ENCODE measurements at places on chromosomes 5 and 9.

DNA sequence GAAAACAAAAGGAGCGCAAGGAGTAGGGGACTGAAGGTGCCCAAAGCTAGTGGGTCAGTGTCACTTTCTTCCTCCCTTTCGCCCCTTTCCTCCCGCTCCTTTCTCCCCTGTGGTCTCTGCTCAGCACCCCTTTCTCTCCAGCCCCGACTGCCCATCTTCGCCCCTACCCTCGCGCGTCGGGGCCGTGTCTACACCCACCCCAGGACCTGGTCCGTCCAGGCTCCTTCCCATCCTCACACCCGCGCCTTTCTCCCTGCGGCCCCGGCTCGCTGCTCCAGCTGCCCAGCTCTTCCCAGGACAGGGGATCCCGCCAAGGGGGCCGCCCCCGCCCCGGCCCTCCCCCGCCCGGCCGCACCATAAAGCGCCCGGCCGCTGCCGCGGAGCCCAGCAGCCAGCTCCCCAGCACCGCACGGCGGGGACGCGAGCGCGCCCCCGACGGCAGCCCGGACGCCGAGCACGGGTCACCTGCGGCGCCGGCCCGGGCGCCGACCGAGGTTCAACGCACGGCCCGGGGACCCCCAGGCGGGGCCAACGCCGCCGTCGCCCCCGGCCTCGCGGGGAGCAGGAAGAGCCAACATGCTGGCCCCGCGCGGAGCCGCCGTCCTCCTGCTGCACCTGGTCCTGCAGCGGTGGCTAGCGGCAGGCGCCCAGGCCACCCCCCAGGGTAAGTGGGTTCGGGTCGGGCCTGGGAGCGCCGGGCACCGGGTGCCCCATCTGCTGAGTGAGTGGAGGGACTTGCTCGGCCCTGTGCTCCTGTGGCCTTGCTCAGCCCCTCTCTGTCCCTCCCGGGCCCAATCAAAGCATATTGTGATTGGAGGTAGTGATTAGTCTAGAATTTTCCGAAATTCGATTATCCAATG lies at the start of gene THBS4:
Gene THBS4 (plus strand): TSS at position 387 of the 860 bp plus-strand sequence. CDS start 190 bp downstream, at position 577.
- peak; percentile 45 for DNase-seq

- DNase-seq, result no peak
Observed at GRCh38 chr5:90305041-90305720, 104.4 kb downstream of the CETN3 start.

GRCh38 chr5:51652980-51653379 lies 269.7 kb downstream of the ISL1 start:
- no peak for DNase-seq

GRCh38 chr5:117266280-117266679 lies 691.7 kb upstream of the SEMA6A start:
- DNase-seq, result no peak

DNA sequence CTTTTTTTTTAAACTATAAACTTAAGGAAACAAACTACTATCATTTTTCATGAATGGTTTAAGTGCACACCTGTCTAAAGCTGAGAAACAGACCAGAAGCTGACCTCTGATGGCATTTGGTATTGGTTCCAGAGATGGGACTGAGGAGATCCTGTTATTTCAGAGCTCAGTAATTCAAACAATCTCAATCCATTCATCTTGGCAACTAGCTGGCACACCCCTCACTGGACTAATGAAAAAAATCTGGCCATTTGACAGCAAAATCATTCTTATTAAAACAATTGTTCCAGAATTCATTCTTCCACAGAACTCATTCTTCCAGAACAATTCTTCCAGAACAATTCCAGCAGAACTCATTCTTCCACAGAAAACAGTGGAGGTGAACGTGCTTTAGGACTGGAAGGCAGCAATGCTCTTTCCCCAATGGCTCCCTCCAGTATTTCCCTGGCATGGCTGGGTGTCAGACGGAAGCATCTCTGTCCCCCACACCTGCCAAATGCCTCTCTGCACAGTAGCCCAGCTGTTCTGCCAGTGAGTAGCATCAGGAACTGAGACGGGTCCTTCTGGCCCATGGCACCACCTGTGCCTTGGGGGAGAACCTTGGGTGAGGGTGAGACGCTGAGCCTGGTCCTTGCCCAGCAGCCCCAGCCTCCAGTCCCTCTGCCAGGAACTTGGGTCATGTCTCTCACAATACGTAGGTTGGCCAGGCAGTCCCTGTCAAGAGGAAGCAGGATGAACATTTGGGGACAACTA lies 87.5 kb upstream of the EQTN start:
- no peak for DNase-seq

- DNase-seq, result no peak
Observed at GRCh38 chr5:140168371-140168770, 6.6 kb upstream of the CYSTM1 start.

DNA sequence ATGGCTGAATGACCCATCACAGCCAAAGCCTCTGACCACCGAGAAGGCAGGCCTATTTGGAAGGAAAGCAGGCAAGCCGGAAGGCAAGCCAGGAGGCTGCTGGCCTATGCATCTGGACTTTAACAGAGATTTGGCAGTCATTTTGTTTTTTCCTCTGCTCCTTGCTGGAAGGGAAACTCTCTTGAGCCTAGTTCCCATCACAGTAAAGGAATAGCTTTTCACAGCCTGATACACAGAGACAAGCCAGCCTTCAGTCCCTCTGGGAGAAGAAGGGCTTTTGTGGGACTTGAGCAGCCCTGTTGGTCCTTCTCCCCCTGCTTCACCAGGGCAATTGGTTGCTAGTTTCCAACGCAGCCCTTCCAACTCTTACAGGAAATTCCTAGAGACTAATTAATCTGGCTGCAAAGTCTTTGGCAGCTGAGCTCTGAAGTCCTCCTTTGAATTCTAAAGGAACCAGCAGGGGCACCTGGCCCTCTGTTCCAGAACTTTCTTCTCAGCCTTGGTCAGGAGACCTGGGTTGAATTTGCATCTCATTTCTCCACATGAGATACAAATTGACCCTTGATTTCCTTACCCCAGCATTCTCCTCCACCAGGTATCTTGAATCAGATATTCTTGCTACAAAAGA lies 157.3 kb upstream of the EPB41L4A start:
- no peak for DNase-seq

DNA sequence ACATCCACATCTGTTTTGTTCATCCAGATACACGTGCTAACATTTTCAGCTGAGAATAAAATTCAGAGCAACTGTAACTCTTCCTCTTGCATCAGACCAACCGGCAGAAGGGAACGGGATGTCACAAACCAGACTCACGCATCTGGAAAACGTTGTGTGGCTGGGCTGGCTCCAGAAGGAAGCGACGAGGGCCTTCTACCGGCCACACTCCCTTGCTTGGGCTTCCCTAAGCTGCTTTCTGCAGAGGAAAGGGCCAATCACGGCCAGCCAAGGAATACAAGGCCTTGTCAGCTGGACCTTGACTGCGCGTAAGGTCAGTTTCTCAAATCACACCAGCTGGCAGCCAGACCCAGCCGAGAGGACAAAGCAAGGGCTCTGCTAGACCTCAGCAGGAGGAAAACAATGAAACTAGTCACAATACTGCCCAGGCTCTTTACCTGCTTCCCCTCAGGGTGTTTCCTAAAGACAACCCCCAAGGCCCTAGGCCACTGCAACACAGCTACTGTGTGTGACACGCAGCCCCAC lies 106.1 kb downstream of the THBS4 start:
- peak; percentile 60 for DNase-seq

- no peak for DNase-seq
Observed at GRCh38 chr5:98698359-98698758, 75.1 kb upstream of the RGMB start.

GRCh38 chr5:153157156-153157555 lies 333.3 kb upstream of the GRIA1 start:
- DNase-seq, result no peak

- no peak for DNase-seq
Observed at GRCh38 chr5:308672-309271, 12.7 kb upstream of the AHRR start.

GRCh38 chr9:125888211-125888610 lies 141.0 kb downstream of the PBX3 start:
- no peak for DNase-seq

GRCh38 chr5:92181656-92182055 lies 798.5 kb upstream of the ARRDC3 start:
- DNase-seq, result no peak

GRCh38 chr9:72680593-72681282 lies 159.3 kb downstream of the TMC1 start:
- DNase-seq, result peak; percentile 30

- no peak for DNase-seq
Observed at GRCh38 chr5:148791334-148791667, 35.1 kb upstream of the ADRB2 start.

GRCh38 chr9:127523312-127523851 lies 72.1 kb downstream of the LRSAM1 start:
- no peak for DNase-seq

GRCh38 chr9:79023134-79023580 lies 548.6 kb upstream of the TLE4 start:
- no peak for DNase-seq

DNA sequence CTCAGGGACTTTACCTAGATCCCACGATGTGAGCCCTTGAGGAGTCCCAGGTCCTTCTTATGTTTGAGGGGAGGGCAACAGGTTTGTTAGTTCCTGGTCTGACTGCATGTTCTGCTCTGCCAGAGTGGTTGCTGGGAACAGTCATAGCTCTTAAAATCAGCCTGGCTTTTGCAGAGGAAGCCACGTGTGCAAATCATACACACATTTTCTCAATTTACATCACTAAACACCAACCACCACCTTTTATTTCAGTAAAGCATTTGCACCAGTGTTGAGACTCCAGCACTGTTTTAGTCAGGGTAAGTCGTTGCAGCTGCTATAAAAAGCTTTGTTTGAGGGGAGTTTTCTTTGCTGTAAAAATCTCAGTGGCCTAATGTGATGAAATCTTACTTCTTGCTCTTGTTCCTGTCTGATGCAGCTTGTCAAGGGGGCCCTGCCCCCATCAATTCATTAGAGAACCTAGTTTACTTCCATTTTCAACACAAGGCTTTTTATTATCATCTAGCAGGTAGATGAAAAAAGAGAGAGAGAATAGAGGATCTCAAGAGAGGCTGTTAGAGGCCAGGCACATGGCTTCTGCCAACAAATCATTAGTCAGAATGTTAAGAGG lies 70.3 kb upstream of the VCAN start:
- DNase-seq, result no peak

GRCh38 chr9:113298924-113299770 lies 4.0 kb downstream of the RNF183 start:
- no peak for DNase-seq

DNA sequence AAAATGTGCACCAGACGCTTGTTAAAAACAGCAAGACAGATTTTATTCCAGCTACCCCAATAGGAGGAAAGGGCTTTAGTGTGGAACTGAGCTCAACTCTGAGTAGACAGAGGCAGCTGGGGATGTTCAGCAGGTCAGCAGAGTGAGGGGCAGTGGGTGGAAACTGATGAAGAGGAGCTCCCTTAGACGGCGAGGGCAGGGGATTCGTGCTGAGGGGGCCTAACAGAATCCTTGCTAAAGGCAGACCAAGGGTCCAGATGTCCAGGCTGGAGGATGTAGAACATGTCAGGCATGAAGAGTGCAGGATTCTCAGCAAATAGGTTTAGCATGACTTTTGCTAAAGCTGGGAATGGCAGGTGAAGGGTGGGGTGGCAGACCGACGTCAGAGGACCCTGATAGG lies 71.9 kb upstream of the OLFM1 start:
- no peak for DNase-seq

GRCh38 chr5:118967059-118967508 lies 21.3 kb downstream of the DTWD2 start:
- DNase-seq, result no peak

DNA sequence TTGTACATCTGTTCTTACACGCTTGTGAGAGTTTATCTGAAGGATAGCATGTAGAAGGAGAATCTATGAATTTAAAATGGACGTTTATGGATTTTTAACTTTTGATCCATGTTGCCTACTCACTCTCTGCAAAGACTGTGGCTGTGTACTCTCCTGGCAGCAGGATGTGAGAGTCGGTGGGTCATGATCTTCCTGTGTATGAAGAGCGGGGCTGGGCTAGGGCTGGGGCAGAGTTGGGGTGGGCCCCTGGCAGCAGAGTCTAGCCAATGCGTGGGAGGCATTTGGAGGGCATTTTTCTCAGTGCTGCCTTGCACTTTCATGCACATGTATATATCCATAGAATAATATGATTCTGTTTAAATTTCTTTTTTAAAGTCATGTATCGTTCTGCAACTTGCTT lies 24.0 kb upstream of the DAB2IP start:
- no peak for DNase-seq

Data from glutamatergic neuron (in vitro differentiated cells).